Stromal cell of bone marrow (primary cell): ENCODE measurements at places on chromosomes 5 and 9.
A peak's percentile ranks its signal among the peaks of the same experiment; 100 is the strongest.

DNA sequence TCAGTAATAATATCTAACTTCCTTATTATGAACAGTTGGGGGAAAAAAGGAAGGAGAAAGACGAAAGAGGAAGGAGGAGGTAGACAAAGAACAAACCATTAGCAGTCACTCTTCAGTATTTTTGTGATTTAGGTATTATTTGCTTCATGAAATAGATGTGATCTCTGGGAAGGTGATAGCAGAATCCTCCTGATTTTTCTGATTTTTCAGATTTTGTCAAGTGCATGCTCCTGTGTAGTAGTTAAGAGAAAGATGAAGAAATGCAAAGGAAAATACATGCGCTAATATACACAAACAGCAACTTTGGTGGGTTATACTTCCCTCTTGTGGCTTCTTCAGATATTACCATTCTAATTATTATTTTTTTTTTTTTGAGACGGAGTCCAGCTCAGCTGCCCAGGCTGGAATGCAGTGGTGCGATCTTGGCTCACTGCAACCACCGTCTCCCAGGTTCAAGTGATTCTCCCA lies 31.6 kb downstream of the LMNB1 start:
- peak; percentile 14 for DNase-seq

- peak; percentile 56 for DNase-seq
These were observed 280.8 kb downstream of the AOPEP start for GRCh38 chr9:95007226-95007869.

DNA sequence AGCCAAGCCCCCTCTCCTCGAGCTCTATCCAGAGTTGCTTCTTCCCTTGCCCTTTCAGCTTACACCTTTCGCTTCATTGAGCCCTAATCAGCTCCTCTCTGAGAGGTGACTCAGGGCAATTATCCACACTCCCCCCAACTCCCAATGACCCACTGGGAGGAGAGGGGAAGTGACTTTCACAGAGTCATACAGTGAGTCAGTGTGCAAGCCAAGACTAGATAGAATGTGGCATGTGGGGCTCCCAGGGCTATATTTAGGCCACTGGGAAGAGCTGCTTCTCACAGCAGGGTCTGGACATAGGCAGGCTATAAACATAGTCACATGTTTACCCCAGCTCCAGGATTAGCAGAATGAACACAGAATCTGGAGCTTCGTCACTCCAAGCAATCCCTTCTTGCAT lies 57.4 kb downstream of the NRG2 start:
- peak; percentile 68 for DNase-seq

- DNase-seq, result peak; percentile 29
These were observed 1486.8 kb upstream of the C9orf72 start for GRCh38 chr9:29060041-29060440.

GRCh38 chr5:102797322-102797884 lies 42.3 kb downstream of the PAM start:
- no peak for DNase-seq

DNA sequence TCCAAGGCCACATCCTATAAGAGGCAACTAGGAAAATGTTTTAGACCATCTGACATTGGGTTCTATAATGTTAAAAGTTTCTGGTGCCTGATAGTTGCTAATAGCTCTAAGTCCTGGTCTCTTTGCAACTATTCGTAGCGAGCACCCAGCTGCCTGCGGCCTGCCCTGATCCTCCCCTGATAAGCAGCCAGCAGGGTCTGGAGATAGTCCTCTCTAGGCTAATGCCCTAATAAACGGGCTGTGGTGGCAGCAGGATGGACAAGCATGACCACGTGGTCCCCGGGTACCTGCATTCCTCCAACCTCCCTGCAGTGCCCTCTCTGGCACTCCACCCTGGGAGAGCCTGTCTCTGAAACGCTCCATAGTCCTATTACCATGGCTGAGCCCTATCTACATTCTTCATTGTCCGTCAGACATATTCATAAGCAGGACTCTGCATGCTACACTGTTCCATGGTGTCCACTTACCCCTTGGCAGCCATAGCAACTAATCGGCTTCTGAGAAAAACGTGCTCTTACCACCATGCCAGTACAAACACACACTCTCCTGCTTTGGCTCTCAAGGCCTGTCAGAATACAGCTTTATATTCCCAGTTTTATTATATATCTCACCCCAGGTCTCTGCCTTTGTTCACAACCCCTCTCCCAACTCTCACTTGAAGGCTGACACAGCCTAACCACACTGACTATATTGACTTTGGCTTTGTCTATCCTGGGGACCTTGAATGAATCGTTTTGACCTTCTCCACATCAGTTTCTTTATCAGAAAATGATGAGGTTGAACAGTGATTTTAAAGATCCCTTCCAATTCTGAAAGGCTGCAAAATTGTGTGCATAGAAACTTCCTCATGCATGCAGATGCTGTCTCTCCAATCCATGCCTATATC lies 49.9 kb upstream of the DAPK1 start:
- no peak for DNase-seq

GRCh38 chr5:33146881-33147280 lies 293.9 kb upstream of the TARS1 start:
- no peak for DNase-seq

DNA sequence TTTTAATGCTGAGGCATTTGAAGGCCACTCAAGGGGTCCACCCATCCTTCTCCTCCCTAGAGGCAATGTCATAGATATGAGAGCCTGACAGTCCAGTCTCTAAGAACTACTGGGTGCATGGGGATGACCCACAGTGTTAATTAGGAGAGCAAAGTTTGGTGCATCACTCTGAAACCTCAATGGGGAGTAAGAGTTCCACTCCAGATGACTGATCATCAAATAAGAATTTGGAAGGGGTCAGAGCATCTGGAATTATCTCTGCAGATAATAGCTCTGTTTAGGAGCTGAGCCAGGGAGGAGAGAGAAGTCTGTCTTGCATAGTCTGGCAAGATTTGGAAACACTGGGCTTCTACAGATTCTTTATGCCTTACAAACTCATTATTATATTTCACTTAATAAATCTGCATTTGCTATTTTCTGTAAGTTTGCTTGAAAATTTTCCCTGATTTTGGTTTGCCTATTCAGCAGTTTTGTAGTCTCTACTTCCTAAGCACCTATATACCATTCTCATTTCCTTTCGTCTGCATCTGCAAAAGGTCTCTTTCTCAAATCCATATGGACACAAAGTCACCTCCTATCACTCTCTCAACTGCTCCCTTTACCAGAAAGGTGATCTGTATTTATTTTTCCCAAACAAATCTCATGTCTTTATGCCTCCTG lies 27.7 kb downstream of the FGF10 start:
- DNase-seq, result no peak

GRCh38 chr5:15585841-15586591 lies 86.0 kb downstream of the FBXL7 start:
- peak; percentile 25 for DNase-seq

DNA sequence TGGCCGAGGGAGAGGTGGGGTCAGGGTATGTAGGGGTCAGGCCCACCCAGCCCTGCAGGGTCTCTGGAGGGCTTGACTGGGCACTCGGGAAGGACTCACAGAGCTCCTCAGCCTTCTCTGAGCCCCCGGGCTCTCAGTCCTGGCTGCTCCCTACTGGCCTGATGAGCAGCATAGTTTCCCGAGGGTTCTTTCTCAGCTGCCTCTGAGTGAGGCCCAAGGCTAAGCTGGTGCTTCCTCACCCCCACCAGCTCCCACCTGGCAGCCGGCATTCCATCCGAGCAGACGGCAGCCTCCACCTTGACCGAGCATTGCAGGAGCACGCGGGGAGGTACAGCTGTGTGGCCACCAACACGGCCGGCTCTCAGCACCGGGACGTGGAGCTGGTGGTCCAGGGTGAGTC lies 56.0 kb downstream of the HMCN2 start:
- no peak for DNase-seq

DNA sequence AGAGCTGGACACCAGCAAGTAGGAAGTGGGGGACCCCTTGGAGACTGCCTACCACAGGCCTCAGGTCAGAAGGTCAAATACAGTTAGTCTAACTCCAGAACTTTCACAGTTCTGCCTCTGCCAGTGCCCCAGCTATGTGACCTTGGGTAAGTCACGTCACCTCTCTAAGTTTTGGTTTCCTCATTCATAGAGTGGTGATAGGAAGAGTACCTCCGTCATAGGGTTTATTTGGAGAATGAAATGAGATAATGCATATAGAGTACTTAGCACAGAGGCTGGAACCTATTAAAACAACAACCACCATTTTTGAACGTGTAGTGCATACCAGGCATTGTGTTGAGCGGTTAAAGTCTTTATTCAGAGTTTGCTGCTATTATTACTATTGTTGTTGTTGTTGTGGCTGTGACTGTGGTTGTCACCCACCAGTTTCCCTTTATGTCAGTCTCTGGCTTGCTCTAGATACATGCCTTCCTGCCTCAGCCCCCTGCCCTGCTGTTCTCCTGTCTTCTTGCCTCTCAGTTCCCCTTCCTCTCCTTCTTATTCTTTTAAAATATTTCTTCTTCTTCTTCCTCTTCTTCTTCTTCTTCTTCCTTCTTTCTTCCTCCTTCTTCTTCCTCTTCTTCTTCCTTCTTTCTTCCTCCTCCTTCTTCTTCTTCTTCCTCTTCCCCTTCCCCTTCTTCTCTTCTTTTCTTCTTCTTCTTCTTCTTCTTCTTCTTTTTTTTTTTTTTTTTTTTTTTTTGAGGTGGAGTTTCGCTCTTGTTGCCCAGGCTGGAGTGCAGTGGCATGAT lies 67.8 kb downstream of the RALGPS1 start:
- no peak for DNase-seq

- DNase-seq, result no peak
These were observed 30.1 kb upstream of the SNX24 start for GRCh38 chr5:122815218-122815767.

GRCh38 chr5:122915717-122916461 lies 70.5 kb downstream of the SNX24 start:
- no peak for DNase-seq

DNA sequence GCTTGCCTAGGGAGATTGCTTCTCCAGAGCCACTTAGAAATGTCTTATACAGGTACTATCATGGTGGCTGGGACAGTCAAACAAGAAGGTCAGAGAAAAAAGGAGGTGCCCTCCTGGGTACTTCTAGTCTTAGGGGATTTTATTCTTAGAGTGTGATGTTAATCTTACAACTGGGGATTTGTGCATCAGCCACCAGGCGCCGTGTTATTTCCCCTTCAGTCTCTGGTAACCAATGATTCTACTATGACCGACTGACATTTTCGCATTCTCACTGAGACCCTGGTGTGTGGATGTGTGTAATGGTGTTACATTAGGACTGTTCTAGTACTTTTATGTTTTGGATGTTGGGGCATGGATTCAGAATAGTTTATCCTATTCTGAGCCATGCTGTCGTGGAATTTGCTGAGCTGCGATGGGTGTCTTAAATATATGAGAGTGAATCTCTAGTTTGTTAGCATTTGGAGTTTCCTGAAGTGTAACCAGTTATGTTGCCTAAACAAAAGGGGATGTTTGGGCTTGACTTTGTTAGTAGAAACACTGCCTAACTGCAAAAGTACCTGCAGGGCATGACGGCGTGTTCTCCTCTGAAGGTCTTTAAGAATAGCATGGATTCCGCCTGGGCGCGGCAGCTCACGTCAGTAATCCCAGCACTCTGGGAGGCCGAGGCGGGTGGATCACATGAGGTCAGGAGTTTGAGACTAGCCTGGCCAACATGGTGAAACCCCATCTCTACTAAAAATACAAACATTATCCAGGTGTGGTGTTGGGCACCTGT lies 175.2 kb upstream of the DAP start:
- no peak for DNase-seq

- DNase-seq, result no peak
These were observed 56.9 kb downstream of the ASS1 start for GRCh38 chr9:130501639-130502038.

- DNase-seq, result peak; percentile 38
These were observed 704.3 kb upstream of the ZNF608 start for GRCh38 chr5:125450771-125451170.

- peak; percentile 28 for DNase-seq
These were observed 104.6 kb upstream of the FAM174A start for GRCh38 chr5:100430268-100431195.

GRCh38 chr5:75948438-75948837 lies 134.7 kb upstream of the SV2C start:
- DNase-seq, result no peak

DNA sequence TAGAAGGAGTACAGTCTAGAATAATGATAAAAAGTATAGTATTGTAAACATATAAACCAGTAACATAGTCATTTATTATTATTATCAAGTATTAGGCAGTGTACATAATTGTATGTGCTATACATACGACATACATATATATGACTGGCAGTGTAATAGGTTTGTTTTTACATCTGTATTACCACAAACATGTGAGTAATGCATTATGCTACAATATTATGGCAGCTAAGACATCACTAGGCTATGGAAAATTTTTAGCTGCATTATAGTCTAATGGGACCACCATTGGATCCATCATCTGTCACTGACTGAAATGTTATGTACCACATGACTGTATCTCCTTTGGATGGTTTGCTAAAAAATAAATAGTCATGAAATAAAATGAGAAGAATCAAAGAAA lies 530.0 kb downstream of the PRR16 start:
- DNase-seq, result no peak

GRCh38 chr5:22542340-22542739 lies 310.8 kb downstream of the CDH12 start:
- DNase-seq, result no peak

DNA sequence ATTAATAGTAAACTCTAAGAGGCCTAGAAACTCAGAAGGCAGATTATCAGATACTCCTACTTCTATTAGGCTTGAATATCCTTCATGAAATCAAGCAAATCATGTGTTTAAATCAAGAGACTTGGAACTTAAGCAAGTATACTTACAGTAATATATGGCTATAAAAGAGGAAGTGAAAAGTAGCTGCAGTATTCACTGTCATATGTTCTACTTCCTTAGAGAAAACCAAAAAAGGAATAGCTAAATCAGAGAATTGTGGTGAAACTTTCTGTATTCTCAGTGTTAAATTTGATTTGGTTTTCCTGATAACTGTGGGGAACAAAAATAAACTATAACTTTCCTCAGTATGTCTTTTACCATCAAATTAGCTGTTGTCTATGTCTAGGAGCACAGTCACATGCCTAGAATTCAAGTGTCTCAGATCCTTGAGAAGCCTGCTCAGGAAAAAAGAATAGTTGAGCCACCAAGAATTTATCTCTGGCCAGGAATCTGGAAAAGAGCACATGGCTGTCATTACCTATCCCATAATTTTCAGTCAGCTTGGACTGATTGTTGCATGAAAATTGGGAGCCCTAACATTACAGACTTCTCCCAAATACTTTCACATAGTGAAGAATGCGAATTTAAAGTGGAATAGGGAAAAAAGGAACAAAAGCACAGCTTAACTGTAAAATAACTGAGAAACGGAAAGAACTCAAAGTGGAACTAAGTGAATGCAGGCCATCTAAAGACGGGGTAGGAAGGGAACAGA lies 1.7 kb downstream of the FKBP15 start:
- DNase-seq, result no peak

- DNase-seq, result no peak
These were observed 59.1 kb downstream of the DEPDC1B start for GRCh38 chr5:60640901-60641300.

DNA sequence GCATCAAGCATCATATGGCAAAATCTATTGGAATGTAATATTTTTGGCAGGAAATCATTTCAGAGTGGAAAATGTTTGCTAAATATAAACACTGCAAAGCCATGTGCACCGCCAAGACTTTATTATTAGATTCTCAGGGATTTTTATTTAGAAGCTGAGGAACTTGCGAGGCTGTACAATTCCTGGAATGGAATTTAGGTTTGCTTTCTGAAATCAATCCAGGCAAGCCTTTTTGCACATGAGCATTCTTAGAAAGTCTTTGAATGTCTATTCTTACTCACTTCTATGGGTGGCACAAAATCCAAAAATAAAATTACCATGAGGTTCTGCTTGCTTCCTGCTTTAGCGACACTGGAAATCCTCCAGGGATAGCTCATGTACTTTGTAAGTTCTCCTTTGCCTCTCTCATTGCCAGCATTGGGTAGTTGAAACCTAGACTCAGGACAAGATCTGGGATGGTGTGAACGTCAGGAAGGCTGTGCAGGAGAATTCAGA lies 71.5 kb upstream of the PALM2AKAP2 start:
- no peak for DNase-seq
